ENCODE measurements at places on chromosomes 3 and 15.

GRCh38 chr15:32705446-32705845, 12.4 kb upstream of the GREM1 start:
- no peak for DNase-seq

DNA sequence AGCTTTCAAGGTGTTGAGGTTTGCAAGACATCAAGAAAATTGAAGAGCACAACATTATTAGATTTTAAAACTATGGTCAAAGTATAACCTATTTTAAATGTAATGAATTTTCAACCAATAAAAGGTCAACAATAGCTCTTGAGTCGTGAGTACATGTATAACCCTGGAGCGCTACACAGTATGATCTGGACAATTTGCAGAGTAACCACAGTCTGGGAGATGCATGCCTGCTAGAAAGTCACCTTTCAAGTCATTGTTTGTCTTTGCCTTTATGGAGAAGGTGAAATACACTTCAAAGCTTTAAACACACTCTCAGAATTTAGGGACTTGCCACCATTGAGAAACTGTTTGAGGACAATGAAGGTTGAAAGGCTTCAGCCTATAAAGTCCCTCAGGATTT, 112.6 kb upstream of the ALCAM start:
- no peak for DNase-seq

DNA sequence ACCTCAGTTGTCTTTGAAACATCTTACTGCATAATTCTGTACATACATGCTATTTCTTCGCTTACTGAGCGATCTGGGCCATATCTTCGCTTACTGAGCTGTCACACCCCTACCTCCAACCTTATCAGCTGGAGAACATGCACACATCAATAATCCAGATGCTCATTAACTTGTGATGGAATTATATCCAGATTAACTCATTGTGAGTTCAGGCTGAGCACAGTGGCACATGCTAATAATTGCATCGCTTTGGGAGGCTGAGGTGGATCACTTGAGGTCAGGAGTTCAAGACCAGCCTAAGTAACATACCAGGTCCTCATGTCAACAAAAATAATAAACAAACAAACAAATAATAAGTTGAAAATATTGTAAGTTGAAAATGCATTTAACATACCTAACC, 19.3 kb upstream of the ANXA2 start:
- no peak for DNase-seq

DNA sequence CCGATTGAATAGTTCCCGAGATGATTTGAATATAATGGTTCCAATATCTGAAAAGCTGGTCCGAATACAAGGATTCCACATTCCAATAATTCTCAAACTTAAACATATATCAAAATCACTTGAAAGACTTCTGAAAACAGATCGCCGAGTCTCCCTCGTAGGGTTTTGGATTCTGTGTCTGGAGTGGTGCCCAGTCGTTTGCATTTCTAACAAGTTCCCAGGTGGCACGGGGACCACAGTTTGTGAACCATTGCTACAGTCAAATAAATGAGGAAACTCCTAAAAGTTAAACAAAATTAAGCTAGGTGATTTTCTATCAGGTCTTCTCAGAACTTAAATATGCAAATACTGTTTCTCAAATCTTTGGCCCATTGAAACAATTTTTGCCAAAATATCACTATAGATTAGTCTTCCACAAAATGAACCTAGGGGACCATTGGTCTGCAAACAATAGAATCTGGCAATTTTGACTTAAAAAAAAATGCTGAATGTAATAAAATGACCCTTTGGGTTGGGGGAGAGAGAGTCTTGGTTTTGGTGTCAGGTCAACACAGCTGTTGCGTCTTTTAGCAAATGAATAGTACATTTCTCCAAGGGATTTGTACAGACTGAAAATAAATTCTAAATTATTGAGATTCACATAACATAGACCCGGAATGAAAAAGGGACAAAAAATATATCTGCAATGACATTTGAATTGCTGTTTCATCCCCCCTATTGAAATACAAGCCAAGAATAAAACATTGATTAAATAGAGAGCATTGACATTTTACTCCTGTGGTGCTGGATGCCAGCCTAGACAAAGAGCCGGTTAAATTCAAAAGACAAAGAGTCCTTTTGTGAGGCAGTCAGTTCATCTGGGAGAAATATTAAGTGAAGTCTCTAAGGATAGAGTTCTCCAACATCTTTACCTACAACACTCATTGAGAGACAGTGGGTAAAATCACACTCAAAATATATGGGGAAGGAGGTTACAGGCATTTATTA, 175.7 kb upstream of the ADAMTS9 start:
- no peak for DNase-seq

DNA sequence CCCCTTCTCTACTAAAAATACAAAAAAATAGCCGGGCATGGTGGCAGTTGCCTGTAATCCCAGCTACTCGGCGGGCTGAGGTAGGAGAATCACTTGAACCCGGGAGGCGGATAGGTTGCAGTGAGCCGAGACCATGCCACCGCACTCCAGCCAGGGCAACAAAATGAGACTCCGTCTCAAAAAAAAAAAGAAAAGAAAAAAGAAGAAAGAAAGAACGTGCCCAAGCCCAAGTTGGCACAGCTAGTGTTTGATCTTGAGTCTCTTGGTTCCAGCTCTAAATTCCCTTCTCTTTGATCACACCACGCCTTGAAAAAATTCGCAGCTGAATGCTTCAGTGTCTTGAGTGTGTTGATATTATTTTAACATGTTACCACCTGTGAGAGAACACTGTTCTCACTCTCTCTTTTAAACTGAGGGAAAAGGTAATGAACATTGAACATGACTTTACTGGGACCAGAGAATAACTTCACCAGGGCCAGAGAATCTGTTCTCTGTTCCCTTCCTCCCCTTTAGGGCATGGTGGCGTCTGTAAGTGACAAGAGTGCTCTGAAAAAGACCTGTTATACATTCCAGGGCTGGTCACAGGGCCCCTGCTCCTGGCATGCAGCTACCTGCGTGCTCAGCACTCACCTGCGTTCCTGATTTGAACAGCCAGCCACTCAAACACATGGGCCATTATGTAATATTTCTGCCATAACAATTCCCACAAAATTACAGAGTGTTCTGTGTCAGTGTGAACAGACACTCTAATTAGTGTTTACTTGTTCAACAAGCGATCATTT, 19.0 kb downstream of the SLCO3A1 start:
- DNase-seq: no peak

DNA sequence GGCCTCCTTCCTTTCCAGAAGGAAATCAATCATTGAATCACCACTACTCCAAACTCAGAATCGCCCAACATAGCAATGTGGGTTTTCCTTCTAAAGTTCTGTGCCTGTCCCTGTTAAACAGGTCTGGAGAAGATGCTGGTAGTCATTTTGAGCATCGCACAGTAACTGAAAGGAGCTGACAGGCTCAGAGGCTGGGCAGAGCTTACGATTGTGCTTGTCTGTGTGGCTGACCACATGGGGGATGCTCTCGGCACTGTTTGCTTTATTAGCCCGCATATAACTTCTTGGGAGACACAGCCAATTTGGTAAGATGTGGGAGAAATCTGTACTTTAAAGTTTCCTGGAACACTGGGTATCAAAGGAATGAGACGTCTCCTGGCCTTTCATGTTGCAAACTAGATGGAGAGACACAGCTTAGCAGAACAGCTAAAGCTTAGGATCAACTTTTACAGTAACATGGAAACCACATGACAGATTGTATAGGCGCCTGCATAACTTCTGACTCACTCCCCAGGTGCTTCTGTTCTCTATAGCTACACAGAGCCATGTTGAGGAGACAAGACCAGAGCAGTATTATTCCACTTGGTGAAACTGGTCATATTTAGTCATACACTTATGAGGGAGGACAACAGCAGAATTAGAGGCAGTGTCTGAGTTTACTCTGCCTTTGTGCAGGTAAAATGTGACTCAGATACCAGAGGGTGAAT, 374.1 kb downstream of the RORA start:
- no peak for DNase-seq

- peak; percentile 44 for DNase-seq
These were observed 16.8 kb upstream of the MCCC1 start for GRCh38 chr3:183116025-183116614.

GRCh38 chr3:194382196-194382891, 12.8 kb upstream of the LRRC15 start:
- DNase-seq: no peak

GRCh38 chr3:46284981-46285683, 42.9 kb downstream of the CCR3 start:
- DNase-seq: no peak

GRCh38 chr3:114552527-114552812, 258.6 kb downstream of the TIGIT start:
- no peak for DNase-seq

GRCh38 chr15:80478075-80478474, 73.9 kb downstream of the ARNT2 start:
- no peak for DNase-seq
